T-helper 17 cell (primary cell): ENCODE measurements at places on chromosomes 4 and X.

DNA sequence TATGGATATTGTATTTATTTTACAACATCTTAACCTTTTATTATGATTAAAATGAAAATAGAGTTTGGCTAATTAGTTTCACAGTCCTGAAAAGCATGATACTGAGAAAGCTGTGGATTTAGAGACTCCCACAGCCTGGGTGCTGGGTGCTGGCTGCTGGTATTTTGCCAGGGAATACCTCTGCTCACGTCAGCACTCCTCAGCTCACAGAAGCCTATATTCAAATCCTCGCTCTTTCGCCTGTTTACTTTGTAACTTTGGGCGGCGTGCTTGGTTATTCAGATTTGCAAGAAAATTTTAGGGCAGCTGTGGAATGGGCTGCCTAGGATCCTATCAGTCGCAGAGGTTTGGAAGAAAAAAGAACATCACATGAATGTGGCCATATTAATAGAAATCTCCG, 261.8 kb downstream of the DCTD start:
- DNase-seq = no peak

GRCh38 chr4:86670756-86671155, 76.6 kb downstream of the PTPN13 start:
- no peak for DNase-seq

GRCh38 chrX:114650351-114650750, 66.5 kb downstream of the HTR2C start:
- DNase-seq = no peak

DNA sequence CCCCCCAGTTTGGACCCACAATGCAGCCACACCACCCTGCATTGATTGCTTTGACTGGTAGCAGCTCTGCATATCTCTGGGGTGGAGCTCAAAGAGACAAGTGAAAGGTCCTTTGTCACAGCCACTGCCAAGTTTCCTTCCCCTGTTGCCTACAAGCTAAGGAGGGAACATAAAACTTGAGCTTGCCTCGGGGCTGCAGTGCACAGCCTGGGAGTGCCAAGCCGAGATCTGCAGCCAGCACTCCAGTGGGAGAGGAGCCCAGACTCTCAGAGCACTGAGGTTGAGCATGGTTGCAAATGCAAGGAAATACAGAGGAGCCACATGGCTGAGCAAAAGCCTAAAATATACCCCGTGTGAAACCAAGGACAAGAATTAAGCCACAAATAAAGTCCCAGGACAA, 142.2 kb downstream of the DKK2 start:
- DNase-seq = no peak

DNA sequence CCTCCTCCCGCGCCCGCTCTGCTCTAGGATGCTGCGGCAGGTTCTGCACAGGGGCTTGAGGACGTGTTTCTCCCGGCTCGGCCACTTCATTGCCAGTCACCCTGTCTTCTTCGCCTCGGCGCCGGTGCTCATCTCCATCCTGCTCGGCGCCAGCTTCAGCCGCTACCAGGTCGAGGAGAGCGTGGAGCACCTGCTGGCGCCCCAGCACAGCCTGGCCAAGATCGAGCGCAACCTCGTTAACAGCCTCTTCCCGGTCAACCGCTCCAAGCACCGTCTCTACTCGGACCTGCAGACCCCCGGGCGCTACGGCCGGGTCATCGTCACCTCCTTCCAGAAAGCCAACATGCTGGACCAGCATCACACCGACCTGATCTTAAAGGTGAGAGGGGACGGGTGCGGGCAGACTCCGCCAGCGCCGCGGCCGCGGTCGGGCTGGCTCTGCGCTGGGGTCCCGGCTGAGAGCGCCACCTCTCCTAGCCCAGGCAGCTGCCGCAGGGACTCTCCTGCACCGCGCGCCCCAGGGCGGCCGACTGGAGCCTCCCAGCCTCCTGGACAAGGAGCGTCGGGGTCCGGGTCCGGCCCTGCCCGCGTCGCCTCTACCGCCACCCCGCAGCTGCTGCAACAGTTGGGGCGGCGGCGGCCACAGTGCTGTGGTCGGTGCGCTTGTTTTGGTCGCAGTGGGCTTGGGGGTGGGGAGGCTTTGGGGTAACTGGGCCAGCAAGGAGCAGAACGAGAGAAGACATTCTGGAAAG, at the start of gene PTCHD1:
PTCHD1 (plus strand) TSS at position 2 of the 752 bp plus-strand sequence; CDS start at position 29, 27 bp downstream.
- DNase-seq = no peak

DNA sequence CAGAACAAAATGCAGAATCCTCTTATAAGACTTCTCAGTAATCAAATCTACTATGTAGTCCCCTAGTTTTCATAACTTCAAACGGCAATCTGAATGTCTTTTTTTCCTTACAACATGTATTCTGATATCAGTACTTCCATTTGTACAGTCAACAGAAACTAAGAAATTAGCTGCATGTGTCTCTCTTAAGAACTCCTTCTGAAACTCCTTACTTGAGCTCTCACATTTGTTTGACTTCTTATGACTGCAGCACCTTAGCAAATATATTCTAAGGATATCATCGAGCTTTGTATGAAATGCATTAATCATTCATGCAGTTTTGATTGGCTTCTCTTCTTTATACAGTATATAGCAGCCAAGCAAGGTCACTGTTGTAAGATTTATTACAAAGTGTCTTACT, 77.0 kb downstream of the TMEM47 start:
- DNase-seq = no peak

GRCh38 chrX:149074398-149074797, 430.7 kb downstream of the IDS start:
- no peak for DNase-seq

DNA sequence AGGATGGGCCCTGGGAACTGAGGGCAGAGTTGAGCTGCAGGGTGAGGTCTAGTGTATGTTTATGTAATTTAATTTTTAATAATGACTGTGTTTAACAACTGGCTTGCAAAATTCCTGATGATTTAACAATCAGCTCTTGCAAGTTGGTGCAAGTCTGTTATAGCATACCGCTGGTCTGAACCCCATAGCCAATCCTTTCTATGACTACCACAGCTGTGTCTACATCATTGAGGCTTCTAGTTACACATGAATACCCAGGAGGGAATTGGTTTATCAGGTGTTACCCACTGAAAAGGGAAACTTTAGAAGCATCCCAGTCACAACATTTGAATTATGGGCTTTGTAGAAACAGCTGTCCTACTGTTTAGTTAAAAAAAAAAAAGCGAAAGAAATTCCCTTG, 38.3 kb downstream of the SUPT20HL1 start:
- DNase-seq = no peak
